Testis (tissue), 5 donors: ENCODE measurements at places on chromosomes 7 and 10. TPM values are rescaled to one million over a fixed set of nuclear protein-coding genes. Genes with fewer than 3 reads are reported as not detected.

GRCh38 chr10:46255801-46256747 lies 30.7 kb upstream of the ANTXRL start:
- H3K36me3 ChIP-seq, result no peaks in the 10 kb centered on the region
- H3K27ac ChIP-seq, result no peak overlapping the region
- H3K4me1 ChIP-seq, result peaks cover 3% of the 10 kb centered on the region
- H3K27me3 ChIP-seq, result no peaks in the 10 kb centered on the region
- peak; percentile 76 for DNase-seq
- no peak overlapping the region for H3K4me3 ChIP-seq

- no peaks in the 10 kb centered on the region for H3K36me3 ChIP-seq
- peaks cover 10% of the 10 kb centered on the region for H3K4me1 ChIP-seq
- peak; percentile 66 for DNase-seq
- no peaks in the 10 kb centered on the region for H3K27me3 ChIP-seq
- H3K4me3 ChIP-seq, result no peak overlapping the region
These were observed 58.9 kb downstream of the SH2D4B start for GRCh38 chr10:80596391-80597257.

GRCh38 chr10:106714734-106715555 lies 449.6 kb downstream of the SORCS1 start:
- H3K27ac ChIP-seq, result no peak overlapping the region
- H3K4me3 ChIP-seq, result no peak overlapping the region
- H3K4me1 ChIP-seq, result no peaks in the 10 kb centered on the region
- H3K27me3 ChIP-seq, result no peaks in the 10 kb centered on the region
- no peaks in the 10 kb centered on the region for H3K36me3 ChIP-seq

DNA sequence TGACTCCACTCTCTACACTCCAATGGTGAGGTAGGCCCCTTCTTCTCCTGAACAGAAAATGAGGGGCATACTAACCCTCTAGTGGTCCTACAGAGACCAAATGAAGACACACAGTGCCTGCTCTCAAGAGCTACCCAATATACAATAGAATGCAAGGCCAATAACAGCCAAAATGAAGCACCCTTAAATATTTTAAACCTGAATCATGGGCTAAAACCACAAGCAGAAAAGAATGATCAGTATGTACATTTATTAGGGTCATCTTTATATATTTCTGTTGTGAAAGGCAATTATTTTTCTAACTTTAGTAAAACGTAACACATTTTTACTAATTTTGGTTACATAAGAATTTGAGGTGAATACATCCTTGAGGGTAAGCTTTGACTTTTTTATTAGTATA lies 49.9 kb upstream of the COL1A2 start:
- DNase-seq, result no peak
- H3K36me3 ChIP-seq, result no peaks in the 10 kb centered on the region
- no peaks in the 10 kb centered on the region for H3K4me1 ChIP-seq
- no peak overlapping the region for H3K27ac ChIP-seq

The CRHR2 gene
- total RNA-seq, result 1.2 TPM
